Fibroblast of skin of right quadriceps (primary cell): ENCODE measurements at places on chromosomes 2 and 18.
A peak's percentile ranks its signal among the peaks of the same experiment; 100 is the strongest.

DNA sequence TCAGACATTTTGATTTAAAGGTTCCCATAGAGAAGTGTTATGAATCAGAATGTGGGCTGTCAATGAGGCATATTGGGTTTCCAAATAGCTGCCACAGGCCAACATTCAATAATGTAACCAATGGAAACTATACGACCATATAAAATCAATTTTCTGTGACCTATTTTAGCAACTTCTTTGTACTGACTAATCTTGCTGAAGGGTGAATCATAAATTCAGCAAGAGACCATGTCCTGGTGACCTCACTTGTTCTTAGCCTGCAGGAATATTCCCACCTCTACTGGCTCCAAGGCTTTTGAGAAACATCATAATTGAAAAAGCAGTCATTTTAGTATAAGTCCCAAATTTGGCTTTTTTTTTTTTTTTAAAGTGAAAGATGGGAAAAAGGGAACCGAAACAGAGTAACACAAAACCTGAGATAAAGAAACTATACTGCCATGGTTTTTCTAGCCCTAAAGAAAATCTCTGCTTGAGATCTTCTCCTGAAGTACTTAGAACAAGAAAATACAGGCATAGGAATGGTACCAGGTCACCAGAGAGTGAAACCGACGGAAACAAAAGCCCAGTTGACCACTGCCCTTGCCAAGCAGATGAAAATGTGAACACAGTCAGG is 32.1 kb downstream of the PLEKHM3 start:
- peak; percentile 40 for DNase-seq

DNA sequence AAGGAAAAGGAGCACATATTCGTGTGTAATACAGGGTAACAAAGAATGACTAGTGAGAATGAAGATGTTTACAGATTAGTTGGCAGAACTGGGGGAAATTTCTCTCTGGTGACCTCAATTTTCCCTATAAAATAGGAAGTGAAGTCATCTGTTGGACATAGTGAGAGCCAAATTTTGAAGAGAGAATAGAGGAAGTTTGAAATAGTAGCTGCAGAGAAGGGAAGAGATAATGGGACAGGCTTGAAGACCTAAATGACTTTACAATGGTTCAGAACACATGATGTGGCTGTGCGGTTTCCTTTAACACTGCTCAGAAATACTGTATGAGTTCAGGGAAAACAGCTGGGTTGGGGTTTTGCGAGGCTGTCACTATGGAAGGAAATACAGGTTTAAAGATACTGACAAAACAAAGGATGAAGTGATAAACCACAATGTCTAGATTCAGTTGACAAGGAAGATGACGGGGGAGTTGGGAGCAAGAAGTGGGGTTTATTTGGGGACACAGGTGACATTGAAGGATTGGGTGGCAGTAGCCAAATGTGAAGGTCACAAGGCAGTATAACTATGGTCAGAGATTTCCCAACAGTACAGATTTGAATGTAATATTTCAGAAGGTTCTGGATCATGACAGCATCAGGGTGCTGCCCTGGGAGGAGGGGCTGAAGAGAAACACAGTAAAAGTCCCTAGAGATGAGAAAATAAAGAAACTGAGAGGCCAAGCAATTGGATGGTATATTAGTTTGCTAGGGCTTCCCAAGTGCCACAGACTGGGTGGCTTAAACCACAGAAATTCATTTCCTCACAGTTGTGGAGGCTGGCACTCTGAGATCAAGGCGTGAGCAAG is 82.6 kb upstream of the TANK start:
- peak; percentile 42 for DNase-seq

DNA sequence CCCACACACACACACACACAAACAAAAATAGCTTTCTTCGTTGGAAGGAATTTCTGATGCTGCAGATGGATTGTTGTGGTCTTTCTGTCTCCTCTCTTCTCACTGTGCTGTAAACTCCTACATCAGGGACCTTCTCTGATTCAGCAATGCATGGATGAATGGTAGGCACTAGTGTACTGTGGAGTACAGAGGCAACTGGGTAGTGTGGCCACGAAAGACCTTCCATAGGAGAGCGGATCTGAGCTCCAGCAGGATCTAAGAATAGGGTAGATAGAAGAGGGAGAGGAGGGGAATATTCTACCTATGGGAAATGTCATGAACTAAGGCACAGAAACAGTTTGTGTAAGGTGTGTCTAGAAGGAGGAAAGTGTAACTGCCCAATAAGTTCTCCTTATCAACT is 266.8 kb downstream of the MYCN start:
- DNase-seq = no peak

- peak; percentile 68 for DNase-seq
Measured at GRCh38 chr18:79378536-79379250, 17.0 kb upstream of the NFATC1 start.

- DNase-seq = no peak
Measured at GRCh38 chr2:102283996-102284395, 27.4 kb upstream of the IL1RL1 start.

GRCh38 chr2:16870491-16871076 is 204.9 kb upstream of the CYRIA start:
- no peak for DNase-seq

GRCh38 chr2:234290671-234291070 is 206.2 kb downstream of the ARL4C start:
- DNase-seq = no peak

DNA sequence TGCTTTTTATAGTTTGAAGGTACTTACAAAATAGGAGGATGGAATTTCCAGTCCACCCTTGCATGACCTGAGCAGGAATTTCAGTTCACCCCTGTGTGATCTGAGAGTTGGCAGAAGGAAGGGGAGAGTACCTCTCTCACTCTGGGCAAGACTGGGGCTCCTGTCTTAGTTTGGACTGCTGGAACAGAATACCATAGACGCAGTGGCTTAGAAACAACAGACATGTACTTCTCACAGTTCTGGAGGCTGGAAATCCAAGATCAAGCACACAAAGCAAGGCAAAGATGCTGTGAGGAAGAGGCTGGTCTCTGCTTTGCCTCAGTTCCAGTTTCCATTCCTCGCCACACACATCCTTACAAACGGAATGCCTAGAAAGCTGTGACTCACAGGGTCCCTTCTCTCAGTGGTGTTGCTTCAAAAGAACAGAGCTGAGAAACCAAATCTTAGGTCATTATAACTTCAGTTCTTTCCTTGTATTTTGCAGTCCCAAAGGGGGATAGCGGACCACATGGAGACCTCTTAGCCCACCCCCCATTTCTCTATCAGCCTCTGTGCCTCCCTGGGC is 108.8 kb upstream of the HAAO start:
- DNase-seq = peak; percentile 69

- DNase-seq = no peak
Measured at GRCh38 chr18:77004555-77005380, 127.8 kb downstream of the MBP start.

- DNase-seq = peak; percentile 71
Measured at GRCh38 chr2:113370478-113371091, 66.9 kb upstream of the ZNG1B start.

DNA sequence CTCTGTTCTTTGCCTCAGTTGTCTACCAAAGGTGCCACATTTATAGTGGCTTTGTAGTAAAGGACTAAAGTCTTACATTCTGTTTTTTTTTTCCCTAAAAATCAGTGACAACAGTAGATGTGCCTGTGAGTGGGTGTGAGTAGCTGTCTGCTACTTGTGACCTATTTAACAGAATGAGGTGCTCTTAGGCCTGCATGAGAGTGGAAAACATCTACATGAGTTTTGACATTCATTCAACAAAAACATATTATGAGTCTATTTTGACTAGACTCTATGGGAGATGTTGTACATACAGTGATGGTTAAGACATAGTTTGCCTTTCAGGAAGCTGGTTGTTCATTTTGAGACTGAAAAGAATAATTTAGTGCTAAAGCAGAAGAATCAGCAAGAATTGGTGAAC is 36.7 kb downstream of the IL1R2 start:
- no peak for DNase-seq

DNA sequence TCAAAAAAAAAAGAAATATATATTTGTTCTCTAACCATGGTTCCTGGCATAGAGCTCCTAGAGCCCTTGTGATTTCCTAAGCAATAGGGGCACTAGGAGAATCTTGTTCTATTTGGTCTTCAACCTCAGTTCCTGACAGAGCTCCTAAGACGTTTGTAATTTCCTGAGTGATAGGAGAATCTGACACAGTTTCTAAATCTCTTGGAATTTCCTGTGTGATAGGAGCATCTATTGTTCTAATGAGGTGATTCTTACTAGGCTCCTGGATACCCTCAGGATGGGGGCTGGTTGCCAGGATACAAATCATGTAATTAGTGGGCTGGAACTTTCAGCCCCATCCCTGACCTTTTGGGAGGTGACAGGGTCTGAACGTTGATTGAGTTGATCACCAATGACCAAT is 245.8 kb downstream of the ZEB2 start:
- DNase-seq = no peak

GRCh38 chr2:103754530-103754929 is 992.7 kb downstream of the TMEM182 start:
- DNase-seq = no peak

DNA sequence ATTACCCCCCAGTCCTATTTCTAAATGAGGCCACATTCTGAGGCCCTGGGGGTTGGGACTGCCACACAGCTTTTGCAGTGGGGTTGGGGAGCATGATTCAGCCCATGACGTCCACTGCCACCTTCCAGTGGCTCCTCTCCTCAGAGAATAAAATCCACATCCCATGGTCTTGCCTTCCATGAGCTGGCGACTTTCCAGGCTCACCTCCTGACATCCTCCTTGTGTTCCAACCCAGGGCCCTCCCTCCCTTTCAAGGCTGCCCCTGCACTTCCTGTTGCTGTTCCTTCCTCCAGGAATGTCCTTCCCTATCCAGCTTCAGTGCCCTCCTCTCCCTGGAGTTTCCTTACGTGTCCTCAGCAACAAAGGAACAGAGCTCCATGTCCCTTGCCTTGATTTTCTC is 187.3 kb upstream of the ID2 start:
- no peak for DNase-seq

- peak; percentile 38 for DNase-seq
Measured at GRCh38 chr2:142131010-142131669, at the start of gene LRP1B. Gene LRP1B, minus strand, starts transcription at chr2:142131016. Its CDS starts 287 bp downstream, at chr2:142130729.

- peak; percentile 87 for DNase-seq
Measured at GRCh38 chr2:186543561-186544131, 46.2 kb upstream of the ITGAV start.

GRCh38 chr2:189300916-189301315 is 121.4 kb upstream of the COL5A2 start:
- DNase-seq = no peak

DNA sequence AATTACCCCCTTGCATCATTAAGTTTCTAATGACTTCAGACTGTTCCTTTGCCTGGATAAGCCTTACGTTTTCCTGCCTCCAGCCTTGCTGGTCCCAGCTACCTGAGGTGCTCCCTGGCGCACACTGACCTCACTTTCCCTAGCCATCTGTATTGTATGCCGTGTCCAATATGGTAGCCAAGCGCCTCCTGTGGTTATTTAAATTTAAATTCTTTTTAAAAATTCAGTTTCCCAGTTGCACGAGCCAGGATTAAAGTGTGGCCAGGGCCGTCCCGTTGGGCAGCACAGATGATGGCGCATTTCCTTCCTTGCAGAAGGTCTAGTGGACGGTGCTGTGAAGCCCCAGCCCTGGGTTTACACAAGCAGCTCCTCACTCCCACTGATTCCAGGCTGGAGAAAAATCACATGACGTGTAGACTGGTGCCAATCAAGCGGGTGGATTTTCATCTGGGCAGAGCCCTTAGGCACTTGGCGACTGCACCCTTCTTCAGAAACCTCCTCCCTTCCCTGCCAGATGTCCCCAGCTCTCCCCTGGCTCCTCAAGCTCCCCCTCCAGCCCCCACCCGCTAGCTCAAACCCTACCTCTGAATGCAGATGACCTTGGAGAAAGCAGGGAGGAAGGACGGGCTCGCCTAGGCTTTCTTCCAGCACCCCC is 33.9 kb downstream of the ACKR3 start:
- no peak for DNase-seq

DNA sequence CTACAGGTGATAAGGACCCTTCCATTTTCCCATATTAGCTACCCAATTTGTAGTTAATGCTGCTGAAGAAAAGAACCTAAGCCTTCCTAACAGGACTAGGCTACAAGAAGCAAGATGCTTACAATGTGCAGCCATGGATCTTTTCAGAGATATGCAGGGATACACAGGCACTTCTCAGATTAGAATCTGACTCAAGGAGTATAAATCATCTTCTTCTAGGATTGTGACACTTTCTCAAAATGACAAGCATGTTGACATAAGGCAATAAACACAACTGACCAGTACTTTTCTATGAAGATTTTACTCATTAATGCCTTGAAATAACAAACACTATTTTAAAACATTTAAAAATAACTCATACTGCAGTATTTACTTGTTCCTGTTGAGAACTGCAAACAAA is 127.9 kb upstream of the ACVR2A start:
- DNase-seq = no peak

- DNase-seq = peak; percentile 18
Measured at GRCh38 chr2:158460632-158461297, 4.0 kb downstream of the PKP4 start.

DNA sequence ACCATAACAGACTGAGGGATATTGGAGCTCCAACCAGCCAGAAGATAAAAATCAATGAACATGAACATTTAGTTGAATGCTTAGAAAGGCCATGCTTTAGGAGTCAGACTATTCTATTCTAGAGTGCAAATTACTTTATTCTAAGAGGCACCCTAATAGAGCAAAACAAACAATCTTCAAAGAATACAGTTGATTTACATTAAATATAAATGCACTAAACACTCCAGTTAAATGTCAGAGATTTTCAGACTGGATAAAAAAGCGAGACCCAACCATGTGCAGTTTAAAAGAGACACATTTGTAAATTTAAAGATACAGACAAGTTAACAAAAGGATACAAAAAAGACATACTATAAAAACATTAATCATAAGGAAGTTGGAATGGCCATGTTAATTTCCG is 214.0 kb upstream of the SMAD7 start:
- no peak for DNase-seq

DNA sequence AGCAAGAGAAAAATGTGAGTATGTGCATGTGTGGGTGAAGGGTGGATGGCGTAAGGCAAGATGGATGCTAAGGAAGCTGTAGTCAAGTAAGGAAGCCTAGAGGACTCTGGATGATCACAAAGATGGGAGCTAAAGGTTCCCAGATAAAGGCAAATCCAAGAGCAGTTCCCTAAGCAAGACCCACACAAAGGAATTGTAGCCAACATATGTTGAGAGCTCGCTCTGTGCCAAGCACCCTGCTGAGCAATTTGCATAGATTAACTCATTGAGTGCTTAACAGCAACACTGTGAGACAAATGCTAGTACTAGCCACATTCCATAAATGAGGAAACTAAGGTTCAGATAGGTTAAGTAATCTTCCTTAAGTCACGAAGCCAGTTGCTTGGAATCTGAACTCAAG is 132.6 kb downstream of the C1D start:
- DNase-seq = peak; percentile 12

- DNase-seq = no peak
Measured at GRCh38 chr18:32919799-32920198, 147.0 kb upstream of the KLHL14 start.

DNA sequence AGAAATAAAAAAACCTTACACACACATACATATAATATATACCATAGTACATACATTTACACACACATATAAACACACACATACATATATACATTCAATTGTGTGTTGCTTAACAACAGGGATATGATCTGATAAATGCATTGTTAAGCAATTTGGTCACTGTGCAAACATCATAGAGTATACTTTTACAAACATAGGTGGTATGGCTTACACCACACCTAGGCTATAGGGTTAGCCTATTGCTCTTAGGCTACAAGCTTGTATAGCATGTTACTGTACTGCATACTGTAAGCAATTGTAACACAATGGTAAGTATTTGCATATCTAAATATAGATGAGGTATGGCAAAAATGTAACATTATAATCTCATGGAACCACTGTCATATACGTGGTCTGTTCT is 156.8 kb upstream of the ERBB4 start:
- no peak for DNase-seq

- DNase-seq = no peak
Measured at GRCh38 chr2:197513915-197514314, 2.0 kb upstream of the MOB4 start.
